ENCODE measurements at places on chromosomes 16 and 17. TPM values are rescaled to one million over a fixed set of nuclear protein-coding genes. Genes with fewer than 3 reads are reported as not detected.

Gene ZFHX3
- total RNA-seq: 54.3 TPM

DNA sequence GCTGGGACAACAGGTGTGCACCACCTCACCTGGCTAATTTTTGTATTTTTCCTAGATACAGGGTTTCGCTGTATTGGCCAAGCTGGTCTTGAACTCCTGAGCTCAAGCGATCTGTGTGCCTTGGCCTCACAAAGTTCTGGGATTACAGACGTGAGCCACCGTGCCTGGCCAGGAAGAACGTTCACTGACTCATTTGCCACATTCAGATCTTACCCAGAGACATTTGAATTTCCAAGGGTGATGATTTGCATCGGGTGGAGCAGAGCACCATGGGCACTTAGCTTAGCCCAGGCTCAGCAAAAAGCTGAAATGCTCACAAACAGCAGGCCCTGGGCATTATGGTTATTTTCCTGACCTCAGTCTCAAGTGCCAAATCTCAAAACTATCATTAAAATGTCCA lies 14.5 kb upstream of the ADORA2B start:
- DNase-seq: no peak

DNA sequence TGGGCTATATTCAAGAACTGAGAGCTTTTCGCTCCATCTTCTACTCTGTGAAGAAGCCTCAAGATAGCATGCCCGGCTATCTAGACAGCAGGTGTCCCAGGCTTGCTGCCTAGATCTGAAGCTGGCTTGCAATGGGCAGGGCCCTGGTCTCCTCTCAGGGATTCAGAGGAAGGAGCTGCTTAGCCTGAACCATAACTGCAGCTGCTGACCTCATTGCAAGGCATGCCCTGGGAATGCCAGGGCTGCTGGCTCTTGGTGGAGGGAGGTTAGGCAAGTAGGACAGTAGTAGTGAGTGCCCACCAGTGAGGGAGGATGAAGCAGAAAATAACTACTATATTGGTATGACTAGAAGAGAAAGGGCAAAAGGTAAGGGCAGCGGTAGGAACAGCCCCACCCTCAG lies 21.3 kb upstream of the SLC35B1 start:
- no peak for DNase-seq

- no peak for DNase-seq
Measured at GRCh38 chr17:63688396-63689020, 11.4 kb downstream of the LIMD2 start.

GRCh38 chr17:40341808-40342503 lies 22.6 kb downstream of the GJD3 start:
- DNase-seq: peak; percentile 81

- DNase-seq: no peak
Measured at GRCh38 chr17:28518132-28518531, 12.0 kb downstream of the FOXN1 start.

GRCh38 chr16:58940609-58941008 lies 206.5 kb upstream of the GOT2 start:
- DNase-seq: no peak

Gene PSMC3IP
- total RNA-seq: 5.8 TPM

- DNase-seq: no peak
Measured at GRCh38 chr17:75539967-75540729, 14.7 kb downstream of the LLGL2 start.

- DNase-seq: no peak
Measured at GRCh38 chr16:79272141-79272577, 328.4 kb downstream of the MAF start.

DNA sequence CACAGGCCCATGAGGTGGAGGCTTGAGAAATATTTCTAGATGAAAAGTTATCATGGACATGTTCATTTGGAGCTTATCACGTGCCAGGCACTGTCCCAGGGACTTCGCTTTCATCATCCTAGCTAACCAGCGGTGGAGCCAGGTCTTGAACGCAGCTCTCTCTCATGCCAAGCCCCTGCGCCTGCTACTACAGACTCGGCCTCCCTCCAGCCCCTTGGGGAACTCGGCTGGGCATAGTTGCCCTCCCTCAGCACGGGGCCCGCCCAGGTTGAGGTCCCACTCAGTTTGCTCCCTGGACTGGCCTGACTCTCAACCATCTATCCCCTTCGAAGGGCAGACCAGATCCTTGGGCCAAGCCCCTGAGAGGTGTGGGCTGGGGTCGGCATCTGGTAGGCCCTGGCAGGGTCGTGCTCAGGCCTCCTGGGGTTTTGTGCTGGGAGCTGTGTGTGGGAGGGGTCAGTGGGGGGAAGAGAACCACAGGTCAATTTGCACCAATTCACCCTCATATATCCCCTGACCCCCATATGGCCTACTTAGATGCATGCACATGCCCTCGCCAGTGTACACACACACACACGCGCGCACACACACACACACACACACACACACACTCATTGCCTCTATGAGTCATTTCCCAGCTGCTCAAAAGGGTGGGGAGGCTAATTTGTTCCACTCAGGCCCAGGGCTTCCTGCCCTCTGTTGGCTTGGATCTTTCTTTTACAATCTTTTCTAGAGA lies 12.1 kb upstream of the SCN4A start:
- peak; percentile 36 for DNase-seq

Gene GNGT2
- total RNA-seq: 2.8 TPM

Gene NOL11
- 25.7 TPM for total RNA-seq

DNA sequence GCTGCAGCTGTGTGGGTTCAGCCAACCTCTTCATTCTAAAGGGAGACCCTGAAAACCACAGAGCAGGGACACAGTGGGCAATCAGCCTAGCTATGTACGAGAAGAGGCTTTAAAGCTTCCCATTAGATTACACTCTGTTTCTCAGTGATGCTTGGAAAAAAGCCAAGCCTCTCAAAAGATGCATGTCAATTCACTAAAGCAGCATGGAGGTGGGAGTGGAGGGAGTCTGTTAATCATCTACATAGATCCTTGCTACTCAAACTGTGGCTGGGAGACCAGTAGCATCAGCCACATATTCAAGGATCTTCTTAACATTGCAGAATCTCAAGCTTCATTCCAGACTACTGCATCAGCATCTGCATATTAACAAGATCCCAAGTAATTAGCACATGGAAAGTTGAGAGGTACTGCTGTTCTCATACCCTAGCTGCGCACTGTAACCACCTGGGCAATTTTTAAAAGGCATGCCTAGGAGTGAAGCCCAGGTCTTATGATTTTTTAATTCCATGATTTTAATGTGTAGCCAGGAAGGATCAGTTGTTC lies 305.9 kb downstream of the PMP22 start:
- no peak for DNase-seq

All from thyroid gland (tissue), 4 donors.